ENCODE measurements at places on chromosomes 7 and 10. TPM values are rescaled to one million over a fixed set of nuclear protein-coding genes. Genes with fewer than 3 reads are reported as not detected.

DNA sequence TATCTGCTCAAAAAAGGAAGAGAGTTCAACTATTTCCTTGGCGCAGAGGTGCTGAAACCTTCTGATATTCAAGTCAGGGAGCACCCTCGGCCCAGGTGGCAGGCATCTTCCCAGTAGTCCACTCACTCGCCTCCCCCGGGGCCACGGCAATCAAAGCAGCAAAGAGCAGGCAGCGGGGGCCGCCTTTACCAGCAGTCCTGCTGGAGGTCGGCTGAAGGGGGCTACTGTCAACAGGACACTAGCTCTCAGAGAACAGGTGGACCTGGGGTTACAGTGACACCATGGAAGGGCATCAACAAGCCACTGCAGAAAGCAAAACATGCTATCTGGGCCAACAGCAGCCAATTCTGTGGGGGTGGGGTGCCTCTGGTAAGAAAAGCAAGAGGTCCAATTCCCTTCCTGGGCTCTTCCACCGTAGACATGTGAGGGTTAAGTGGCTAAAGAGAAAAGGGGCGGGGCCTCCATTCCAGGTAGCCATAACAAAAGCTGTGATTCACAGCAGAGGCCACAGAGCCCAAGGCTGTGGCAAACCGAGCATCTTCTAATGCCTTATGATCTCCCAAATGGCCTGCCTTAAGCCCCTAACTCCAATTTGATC, 9.4 kb downstream of the FZD9 start:
- no peak for DNase-seq

Gene ADIRF
- 20.8 TPM for polyA plus RNA-seq

Gene FBXO24
- polyA plus RNA-seq: 3.0 TPM

- DNase-seq: no peak
These were observed 295.9 kb upstream of the TMEM229A start for GRCh38 chr7:124328774-124329173.

DNA sequence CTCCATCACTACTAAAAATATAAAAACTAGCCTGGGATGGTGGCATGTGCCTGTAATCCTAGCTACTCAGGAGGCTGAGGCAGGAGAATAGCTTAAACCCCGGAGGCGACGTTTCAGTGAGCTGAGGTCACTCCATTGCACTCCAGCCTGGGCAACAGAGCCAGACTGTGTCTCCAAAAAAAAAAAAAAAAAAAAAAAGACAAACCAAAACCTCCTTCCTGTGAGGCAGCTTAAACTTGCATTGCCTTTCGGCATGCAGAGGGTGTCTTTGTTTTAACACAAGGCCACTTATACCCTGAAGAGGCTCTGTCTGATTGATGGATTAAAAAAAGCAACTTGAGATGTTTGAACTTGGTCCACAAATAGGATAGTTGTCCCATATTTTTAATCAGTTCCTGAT, 128.4 kb upstream of the RSU1 start:
- no peak for DNase-seq

Gene AGR3
- polyA plus RNA-seq: 5.5 TPM

GRCh38 chr10:63236113-63236935, 103.2 kb downstream of the NRBF2 start:
- no peak for DNase-seq

- DNase-seq: no peak
These were observed 34.6 kb downstream of the ADGRA1 start for GRCh38 chr10:133122171-133122935.

DNA sequence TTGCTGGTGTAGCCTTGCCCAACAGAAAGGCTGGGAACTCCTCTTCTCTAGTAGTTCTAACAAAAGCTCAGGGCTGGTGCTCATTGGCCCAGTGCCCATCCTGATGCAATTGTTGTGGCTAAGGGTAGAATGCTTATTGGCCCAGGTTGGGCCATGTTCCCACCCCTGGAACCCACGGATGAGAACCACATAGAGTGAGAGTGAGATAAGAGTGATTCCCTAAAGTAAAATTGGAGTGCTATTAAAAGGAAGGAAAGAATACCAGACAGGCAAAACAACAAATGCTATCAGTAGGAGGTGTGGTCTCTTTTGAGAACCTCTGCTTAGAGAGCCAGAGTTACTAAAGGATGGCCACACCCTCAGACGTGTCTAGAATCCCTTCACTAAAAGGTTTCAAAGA, 49.2 kb downstream of the LGI1 start:
- no peak for DNase-seq

Gene CASTOR2
- polyA plus RNA-seq: 5.0 TPM

- DNase-seq: no peak
These were observed 108.0 kb upstream of the EFCAB10 start for GRCh38 chr7:105689067-105689819.

- DNase-seq: no peak
These were observed 21.3 kb upstream of the AMZ1 start for GRCh38 chr7:2666588-2667250.

GRCh38 chr10:5550621-5551530, 26.1 kb downstream of the CALML3 start:
- no peak for DNase-seq

GRCh38 chr10:89073719-89074118, 83.1 kb downstream of the FAS start:
- DNase-seq: no peak

DNA sequence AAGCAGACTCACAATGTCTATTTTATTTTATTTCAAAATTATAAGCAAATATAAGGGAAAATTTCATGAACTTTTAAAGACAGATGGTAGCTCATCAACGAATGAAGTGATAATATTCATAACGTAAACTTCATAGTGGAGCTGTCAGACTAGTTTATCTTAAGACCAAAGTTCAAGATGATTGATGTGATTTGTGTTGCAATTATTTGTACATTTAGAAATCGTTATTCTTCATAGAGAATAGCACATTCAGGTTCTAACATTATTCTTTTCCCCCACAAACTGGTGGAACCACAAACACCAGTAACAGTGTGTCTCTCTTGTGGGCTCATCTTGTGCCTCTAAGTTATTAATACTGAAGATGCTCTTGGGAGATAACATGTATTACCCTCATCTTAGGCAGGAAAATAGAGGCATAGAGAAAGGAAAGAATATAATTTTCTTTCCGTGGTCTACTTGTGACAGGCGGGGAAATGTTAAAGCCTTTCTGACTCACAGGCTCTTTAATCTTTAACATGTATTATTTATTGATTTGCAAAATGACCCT, 37.0 kb downstream of the CCSER2 start:
- no peak for DNase-seq

- no peak for DNase-seq
These were observed 8.1 kb upstream of the POLD2 start for GRCh38 chr7:44131173-44132029.

DNA sequence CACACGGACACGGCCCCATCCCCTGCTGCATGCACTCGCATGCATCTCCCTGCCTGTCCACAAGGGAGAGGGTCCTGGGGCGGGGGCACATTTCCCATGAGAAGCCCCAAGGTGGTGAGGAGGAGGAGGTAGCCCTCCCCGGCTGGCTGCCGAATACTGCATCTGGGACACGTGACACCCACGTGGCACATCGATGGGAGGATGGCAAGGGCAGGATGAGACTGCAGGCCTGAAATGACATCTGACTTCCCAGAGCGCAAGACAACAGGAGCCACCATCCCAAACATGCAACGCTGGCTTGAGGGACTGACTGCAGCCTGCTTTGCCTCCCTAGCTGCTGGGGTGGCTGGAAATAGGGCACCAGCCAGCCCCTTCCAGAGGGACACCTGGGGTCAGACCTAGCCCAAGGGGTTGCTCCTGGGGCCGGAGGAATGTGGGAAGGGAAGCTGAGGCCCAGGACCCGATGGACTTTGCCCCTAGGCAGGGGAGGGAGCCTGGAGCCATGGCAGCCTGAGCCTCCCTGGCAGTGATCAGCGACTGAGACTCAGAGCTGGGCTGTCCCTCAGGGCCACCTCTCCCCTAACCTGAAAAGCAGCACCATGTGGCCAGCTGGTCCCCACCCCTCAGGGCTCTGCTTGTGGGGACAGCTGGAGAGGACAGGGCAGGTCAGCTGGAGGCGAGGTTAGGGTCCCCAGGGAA, 16.1 kb downstream of the BUD23 start:
- no peak for DNase-seq

- no peak for DNase-seq
These were observed 92.8 kb downstream of the ZRANB1 start for GRCh38 chr10:125034675-125035074.

Gene NUTM2D
- polyA plus RNA-seq: 8.1 TPM

Gene MYPN
- polyA plus RNA-seq: not detected

Data from left renal cortex interstitium (tissue), 4 donors.